ENCODE measurements at places on chromosomes 12 and 14. TPM values are rescaled to one million over a fixed set of nuclear protein-coding genes. Genes with fewer than 3 reads are reported as not detected.

Gene LRRC43
- total RNA-seq = not detected

Gene TEX52
- not detected for total RNA-seq

Gene SYCP3
- total RNA-seq = not detected

Gene KLHL33
- under 0.01 TPM for total RNA-seq

DNA sequence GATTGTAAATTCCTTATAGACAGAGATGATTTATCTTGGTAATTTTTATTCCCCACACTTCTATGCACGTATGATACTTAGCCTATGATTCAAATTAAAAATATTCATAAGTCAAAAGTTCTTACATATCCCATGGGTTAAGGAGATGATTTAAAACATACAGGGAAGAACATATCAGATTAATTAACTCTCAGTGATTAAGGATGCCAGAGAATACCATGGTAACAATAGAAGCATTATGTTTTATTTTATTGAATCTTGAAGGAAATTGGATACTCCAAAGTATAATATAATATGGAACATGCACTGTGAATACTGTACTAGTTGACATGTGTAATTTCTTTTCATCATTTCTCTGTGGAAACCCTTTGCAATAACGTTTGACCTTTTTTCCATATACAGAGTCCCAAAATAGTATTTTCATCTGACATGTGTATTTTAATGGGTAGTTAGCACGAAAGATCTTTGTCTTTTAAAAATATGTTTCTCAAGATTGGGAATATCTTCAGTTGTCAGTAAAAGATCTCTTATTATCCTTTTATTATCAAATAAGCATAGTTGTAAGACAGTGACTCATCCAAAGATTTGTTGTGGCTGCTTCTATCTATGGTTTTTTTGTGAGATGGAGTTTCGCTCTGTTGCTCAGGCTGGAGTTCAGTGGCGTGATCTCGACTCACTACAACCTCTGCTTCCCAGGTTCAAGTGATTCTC, 166.7 kb downstream of the RAD51B start:
- peak; percentile 78 for DNase-seq

DNA sequence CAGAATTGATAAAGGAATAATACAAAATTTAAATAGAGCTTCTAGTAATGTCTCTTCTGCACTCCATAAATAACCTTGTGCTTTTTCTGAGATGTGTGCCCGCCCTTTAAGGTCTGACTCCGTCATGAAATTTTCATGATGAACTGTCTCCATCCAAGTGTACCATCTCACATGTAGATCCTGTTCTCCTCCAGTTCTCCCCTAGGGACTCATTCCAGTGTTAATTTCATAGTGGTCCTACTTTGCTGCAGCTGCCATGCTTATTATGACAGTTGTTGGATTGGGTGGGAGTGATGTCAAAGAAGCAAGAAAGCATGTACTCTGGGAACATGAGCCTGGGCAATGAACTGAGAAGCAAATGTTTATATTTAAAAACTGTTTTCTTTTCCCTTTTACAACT, 442.5 kb upstream of the PDE3A start:
- no peak for DNase-seq
